Fibroblast of skin of right biceps (primary cell): ENCODE measurements at places on chromosomes 2 and 18.

DNA sequence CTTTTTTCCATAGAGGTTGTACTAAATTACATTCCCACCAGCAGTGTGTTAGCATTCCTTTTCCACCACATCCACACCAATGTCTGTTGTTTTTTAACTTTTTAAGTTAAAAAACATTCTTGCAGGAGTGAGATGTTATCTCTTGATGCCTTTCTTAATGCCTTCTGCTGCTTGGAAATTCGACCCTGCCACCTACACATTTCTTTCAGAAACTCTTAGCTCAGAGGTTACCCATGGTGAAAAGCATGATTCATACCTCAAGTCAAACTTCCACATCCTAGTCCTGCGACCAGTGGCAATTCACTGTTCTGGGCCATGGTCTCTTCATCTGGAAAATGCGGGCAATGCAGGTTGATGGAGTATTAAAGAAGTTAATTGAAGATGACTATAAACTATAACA, 12.7 kb upstream of the HNMT start:
- peak; percentile 86 for DNase-seq

DNA sequence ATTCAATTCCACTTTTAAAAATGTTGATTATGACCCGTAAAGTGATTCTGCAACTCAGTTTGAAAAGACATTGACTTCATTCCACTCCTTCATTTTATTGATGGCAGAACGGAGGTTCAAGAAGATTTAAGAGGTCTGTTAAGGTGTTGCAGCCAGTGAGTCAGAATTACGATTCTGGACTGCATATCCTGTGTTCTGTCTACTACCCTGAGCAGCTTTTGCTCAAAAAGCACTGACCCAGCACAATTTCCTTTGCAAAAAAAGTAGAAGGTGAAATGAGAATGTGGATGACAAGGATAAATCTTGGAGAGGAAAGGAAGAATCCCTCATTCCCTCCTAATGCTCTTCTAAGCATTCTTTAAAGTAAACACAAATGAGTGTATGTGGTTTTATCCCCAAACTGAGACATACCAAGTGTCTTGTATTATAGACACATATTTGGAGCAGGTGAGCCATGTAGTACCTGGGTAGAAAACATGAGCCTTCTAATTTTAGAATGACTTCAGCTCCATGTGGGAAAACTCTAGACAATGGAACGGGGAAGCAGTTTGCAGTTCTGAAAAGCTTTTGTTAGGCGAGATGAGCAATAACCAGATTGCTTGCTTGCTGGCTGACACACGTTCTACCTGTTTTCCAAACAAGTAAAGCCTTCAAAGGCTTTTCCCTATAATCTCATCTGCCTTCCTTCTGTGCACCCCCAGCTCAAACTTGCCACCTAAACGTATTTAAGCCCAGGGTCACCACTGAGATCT, 44.7 kb downstream of the TGFA start:
- DNase-seq, result no peak

- no peak for DNase-seq
Measured at GRCh38 chr2:100645695-100646429, 83.1 kb downstream of the PDCL3 start.

- no peak for DNase-seq
Measured at GRCh38 chr18:41999751-42000150, 44.7 kb downstream of the PIK3C3 start.

- DNase-seq, result no peak
Measured at GRCh38 chr2:174863183-174863582, 98.9 kb upstream of the CHRNA1 start.

- DNase-seq, result no peak
Measured at GRCh38 chr2:209821806-209822205, 50.2 kb downstream of the UNC80 start.

- DNase-seq, result peak; percentile 78
Measured at GRCh38 chr2:205372141-205372540, 310.2 kb upstream of the NRP2 start.

DNA sequence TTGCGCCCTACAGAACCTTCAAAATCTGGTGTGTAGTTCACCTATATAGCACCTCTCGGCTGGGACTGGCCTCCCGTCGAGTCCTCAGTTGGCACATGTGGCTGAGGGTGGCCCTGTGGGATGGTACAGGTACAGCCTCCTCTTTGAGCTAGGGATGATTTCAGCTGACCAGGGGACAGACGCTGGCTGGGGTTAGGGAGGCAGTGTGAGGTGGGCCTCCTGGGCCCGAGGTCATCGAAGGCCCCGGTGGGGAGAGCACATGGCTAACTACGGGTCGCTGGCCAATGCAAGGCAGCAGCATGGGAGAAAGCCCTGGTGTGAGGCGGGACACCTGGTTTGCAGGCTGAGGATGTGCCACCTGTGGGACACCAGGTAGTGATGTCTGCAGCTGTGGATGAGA, 304.8 kb downstream of the GBX2 start:
- DNase-seq, result no peak

DNA sequence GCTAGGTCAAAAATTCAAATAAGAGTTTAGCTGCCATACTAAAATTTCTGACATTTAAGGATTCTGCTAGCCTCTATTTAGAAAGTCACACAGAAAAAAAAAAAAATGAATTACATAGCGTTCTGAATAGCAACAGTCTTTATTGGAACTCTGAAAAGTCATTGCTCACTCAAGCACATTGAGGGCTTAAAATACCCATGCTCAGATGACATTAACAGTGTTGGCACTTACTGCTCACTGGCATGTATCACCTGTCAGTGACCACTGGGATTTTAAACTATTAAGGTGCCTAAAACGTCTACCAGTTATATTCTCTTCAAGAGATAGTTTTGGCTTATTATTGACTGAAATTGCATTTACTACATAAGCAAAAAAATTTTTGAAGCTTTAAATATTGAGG, 468.0 kb upstream of the SPHKAP start:
- no peak for DNase-seq

DNA sequence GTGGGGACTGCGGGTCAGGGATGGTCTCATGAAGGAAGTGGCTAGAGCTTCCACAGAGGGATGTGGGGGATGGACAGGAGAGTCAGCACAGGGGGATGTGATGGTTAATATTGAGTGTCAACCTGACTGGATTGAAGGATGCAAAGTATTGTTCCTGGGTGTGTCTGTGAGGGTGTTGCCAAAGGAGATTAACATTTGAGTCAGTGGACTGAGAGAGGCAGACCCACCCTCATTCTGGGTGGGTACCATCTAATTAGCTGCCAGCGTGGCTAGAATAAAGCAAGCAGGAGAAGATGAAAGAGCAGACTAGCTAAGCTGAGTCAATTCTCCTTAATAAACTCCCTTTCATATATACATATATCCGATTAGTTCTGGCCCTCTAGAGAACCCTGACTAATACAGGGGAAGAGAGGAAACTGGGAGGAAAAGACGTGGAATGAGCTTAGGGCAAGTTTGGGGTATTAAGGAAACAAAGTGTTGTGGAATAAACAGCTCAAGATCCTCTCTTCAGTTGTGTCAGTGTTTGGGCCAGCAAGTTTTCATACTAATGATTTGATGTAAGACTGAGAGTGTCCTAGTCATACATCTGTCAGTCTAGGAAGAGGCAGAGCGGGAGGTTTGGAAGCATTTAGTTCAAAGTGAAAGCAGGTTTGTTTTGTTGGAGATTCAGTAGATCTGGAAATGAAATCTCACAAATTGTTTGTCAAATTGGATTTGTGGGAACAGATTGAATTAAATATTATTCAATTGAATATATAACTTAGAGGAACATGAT, 135.2 kb upstream of the NT5C1B start:
- no peak for DNase-seq

- DNase-seq, result no peak
Measured at GRCh38 chr2:126722546-126722945, 66.6 kb downstream of the GYPC start.

GRCh38 chr2:86623043-86623493, 597 bp downstream of the RNF103 start:
- no peak for DNase-seq

- DNase-seq, result no peak
Measured at GRCh38 chr2:226771067-226771466, 28.6 kb downstream of the IRS1 start.

DNA sequence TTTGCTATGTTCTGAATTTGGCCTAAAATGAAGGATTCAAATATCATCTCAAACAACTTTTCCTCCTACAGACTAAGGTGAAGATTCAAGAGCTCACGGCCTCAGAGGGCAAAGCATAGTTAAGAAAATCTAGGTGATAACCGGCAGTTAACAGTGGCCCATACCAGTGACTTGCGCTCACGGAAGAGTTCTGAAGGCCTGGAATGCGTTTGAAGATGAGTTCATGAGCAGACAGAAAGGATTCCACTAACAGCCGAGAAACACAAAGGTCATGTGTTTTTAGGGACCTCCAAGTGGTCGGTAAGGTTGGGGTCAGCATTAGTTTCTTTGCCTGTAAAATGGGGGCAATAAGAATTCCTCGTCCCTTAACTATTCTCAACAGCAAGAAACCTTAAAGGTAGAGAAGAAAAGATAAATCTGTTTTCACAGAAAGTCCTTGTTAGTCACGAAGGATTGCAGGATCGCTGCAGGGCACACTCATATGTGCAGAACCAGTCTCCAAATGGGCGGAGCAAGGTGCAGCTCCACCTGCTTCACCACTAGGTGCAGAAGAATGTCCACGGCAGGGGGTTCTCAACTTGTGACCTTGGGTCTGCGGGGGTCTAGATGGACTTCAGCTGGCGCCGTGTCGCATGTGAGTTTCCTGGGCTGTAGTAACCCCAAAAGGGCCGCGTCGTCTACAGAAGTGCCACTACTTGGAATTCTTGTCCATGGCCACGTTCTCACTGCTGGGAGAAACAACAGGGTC, 708 bp upstream of the RPIA start:
- DNase-seq, result no peak

GRCh38 chr2:204177977-204178522, 241.5 kb downstream of the ICOS start:
- DNase-seq, result peak; percentile 9

DNA sequence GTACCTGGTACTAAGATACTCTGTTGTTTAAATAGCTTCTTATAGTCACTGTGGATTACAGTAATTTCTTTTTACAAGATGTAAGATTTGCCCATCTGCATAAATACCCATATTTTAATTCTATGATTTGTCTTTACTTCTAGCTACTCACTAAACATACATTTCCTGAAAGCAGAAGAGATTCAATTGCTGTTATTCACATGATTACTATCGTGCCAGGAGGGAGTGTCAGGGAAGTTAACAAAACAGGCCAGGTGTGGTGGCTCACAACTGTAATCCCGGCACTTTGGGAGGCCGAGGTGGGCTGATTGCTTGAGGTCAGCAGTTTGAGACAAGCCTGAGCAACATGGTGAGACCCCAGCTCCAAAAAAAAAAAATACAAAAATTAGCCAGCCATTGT, 33.8 kb downstream of the PRKCE start:
- no peak for DNase-seq

GRCh38 chr2:153823880-153824279, 47.8 kb upstream of the GALNT13 start:
- DNase-seq, result peak; percentile 2

- DNase-seq, result no peak
Measured at GRCh38 chr18:6793455-6793854, 63.9 kb downstream of the ARHGAP28 start.

GRCh38 chr18:78099979-78100588, 850.4 kb downstream of the GALR1 start:
- no peak for DNase-seq

- DNase-seq, result peak; percentile 21
Measured at GRCh38 chr18:13305301-13305700, 86.7 kb downstream of the LDLRAD4 start.

- DNase-seq, result no peak
Measured at GRCh38 chr18:42271647-42272414, 316.8 kb downstream of the PIK3C3 start.

DNA sequence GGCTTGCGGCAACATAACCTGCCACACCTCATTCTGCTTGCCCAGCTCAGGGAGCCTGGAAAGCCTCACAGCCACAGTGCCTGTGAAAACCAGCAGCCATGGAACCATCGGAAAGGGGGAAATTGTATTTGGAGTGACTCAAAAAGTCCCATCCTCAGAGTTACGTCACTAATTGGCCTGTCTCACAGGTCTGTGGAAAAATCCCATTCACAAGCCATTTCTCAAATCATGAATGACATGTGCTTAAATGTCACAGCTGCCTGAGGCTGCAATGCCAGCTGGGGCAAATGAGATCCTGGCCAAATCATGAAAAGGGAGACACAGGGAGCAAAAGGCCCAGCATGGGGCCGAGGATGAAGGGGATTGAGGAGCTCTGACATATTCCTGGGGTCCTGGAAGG, 486.9 kb upstream of the RAB6C start:
- no peak for DNase-seq

DNA sequence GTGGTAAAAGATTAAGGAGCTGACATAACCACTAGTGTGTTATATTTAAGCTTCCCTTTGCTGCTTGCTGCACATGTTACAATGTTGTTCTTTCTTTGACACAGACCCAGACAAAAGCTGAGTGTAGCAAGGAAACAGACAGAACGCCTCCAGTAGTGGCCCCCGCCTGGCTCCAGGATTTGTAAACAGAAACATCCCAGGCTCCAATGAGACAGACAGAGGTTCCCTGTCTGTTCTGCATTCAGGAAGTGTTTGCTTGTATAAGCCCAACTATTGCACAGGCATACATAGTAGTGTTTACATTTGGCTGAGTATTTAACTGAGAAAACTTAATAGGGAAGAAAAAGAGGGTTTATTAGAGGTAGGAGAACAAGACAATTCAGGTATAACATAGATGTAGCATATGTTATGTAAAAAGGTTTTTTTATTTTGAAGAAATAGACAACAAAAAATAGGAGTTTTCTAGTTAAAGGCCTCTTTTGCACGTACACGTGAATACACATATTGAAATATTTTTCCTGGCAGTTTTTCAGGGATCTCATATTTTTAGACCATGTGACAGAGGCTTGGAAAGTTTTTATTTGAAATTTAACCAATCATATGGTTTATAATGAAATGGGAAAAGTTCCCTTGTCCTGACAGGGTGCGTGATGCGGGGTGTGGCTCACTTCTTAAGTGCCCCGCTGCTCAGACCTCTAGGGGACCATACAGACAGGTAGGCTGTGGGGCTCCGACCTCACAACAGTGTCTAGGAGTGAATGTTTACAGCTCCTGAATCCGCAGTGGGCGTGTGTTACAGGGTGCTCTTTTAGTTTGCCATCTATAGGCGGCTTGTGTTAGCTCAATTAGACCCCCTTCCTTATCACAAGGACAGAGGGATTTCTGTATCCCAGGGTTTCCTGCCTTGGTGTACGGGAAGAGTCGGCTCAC, 118.4 kb downstream of the BMPR2 start:
- DNase-seq, result peak; percentile 48

GRCh38 chr2:190052307-190052706, 10.2 kb downstream of the MSTN start:
- no peak for DNase-seq
